ENCODE measurements at places on chromosomes 12 and 14.

DNA sequence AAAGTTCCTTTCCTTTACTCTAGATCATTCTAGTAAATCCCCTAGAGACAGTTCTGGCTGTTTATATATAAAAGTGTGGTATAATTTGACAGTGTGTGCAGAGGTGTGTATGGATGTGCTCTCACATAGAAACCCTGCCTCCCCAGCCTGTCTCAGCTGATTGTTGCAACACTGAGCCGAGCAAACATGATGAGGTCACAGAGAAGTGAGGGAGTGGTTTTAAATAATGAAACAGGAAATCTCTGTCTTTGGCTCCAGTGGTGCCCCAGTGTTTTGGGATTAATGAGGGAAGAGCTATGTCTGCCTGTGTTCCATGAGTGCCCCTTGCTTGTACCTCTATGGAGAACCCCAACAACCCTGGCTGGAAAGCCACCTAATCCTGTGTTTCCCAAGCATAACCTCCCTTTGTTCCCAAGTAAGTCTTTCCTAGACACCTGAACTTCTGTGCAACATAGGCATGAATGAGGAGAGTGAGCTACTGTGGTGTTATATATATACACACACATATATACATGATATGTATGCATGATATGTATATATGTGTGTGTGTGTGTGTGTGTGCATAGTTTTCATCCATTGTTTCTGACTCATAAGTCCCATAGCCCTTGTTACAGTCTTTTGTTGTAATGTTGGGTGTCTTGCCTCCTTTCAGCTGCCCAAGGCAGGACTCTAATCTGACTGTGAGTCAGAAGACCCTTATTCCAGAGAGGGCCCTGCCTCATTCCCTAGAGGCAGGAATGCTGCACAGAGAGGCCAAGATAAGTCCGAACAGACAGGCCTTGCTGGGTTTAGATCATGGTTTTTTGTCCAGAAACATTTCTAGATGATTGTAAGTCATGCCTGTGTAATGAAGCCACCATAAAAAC, 18.0 kb downstream of the TRAF3 start:
- DNase-seq: peak; percentile 81

- DNase-seq: peak; percentile 26
Observed at GRCh38 chr12:64236549-64236948, 14.5 kb upstream of the KICS2 start.

DNA sequence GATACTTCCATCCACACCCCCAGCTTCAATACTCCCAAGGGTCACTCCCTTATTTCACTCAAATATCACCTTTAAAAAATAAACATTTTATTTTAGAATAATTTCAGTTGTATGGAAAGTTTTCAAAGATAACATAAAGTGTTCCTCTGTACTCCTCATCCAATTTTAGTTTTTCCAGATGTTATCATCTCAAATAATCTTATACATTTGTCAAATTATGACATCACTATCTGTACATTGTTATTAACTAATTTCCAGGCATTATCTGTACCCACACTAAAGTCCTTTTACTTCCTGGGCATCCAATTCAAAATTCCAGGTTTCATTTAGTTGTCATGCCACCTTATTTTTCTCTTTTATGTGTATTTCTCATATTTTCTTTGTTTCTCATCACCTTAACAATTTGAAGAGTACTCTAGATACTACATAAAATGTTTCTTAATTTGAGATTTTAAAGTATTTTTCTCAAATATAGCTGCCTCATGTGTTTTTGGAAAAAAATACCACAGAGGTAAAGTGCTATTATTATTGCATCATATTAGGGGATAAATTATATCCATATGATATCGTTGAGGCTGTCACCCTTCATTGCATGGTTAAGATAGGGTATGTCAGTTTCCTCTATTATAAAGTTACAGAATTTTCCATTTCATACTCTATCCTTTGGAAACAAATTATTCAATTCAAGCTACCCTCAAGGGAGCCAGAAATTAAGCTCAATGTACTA, 571.0 kb downstream of the SLC6A15 start:
- DNase-seq: no peak

GRCh38 chr14:55730592-55731310, 150.7 kb downstream of the KTN1 start:
- DNase-seq: peak; percentile 3

GRCh38 chr12:52087961-52088820, 8.7 kb downstream of the SMIM41 start:
- DNase-seq: no peak

DNA sequence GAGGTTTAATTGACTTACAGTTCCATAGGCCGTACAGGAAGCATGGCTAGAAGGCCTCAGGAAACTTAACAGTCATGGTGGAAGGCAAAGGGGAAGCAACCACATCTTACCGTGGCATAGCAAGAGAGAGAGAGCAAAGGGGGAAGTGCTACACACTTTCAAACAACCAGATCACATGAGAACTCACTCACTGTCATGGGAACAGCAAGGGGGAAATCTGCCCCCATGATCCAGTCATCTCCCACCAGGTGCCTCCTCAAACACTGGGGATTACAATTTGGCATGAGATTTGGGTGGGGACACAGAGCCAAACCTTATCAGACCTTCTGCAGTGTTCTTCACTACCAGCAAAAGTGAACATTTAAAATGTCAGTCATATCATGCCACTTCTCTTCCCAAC, 58.9 kb downstream of the USP15 start:
- DNase-seq: no peak

DNA sequence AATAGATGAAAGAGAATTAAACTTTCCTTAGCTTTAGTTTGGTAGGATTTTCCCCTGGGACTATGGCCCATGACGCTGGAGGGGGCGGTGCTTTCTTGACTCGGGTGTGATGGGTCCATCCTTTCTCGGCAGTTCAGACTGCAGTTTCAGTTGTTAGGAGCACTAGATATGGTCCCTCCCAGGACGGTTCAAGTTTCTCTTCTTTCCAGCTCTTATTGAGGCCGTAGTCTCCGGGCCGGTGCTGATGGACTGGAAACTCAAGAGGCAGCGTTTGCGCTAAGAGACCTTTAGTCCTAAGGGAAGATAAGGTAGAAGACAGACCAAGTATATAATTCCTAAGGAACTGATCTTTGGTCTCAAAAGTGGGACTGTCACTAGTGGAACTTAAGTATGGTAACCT, 111.2 kb downstream of the RIN3 start:
- DNase-seq: no peak

- DNase-seq: no peak
Observed at GRCh38 chr14:69360438-69361108, 37.5 kb downstream of the ERH start.
